ENCODE measurements at places on chromosomes 2 and 18.

DNA sequence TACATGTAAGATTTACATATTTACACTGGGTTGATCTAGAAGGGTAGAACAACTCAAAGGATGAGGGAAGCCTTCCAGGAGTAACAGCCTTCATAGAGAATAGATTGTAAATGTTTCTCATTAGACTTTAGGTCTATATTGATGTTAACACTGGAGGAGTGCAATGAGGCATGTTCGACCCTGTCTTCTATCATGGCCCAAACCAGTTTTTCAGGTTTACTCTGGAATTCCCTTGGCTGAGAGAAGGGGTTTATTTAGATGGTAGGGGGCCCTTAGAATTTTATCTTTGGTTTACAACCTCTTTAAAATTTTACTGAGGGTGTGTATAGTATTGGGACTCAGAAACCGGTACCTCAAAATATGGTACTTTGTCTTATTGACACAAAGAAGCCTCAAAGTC lies 634.9 kb upstream of the PIK3C3 start:
- DNase-seq: no peak

DNA sequence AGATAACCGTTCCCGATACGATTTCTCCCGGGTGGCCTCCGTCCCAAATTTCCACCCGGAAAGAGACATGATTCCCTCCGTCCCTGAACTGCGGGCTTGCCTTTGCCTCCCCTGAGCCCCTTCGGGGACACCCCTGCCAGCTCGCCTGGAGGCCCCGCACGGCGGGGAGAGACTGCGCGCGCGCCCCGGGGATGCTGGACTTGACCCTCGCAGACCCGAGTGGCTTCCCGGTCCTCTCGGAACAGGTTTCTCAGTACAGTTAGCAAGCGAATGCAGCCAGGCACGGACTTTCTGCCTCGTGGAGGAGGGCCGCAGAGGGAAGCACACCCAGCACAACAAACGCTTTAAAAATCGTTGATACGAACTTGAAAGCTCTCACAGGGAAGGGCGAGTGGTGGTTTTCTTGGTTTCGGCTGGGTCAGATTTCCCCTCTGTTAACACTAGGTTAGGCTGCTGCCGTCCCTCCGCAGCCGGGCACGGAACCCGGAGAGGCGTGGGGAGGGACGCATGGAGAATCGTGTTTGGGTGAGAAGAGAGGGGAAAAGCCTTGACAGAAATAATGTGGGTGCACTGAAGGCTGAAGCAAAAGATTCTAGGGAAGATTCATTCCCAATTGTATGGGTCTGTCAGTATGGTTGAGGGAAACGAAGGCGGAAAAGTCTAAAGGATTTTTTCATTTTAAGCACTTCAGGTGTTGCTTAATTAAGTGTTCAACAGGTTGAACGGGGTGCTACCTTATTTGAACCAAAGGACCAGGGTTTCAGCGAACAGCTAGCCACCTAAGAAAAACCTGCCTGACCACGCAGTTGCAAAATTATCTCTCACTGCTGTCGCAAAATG lies 916 bp downstream of the TNFRSF11A start:
- peak; percentile 58 for DNase-seq

- no peak for DNase-seq
Measured at GRCh38 chr2:224073676-224074075, 34.6 kb upstream of the SERPINE2 start.

GRCh38 chr18:40531051-40531450 lies 1424.0 kb upstream of the PIK3C3 start:
- DNase-seq: no peak

GRCh38 chr18:59142274-59142673 lies 2.6 kb downstream of the SEC11C start:
- peak; percentile 63 for DNase-seq

- no peak for DNase-seq
Measured at GRCh38 chr2:62570861-62571698, 65.1 kb upstream of the TMEM17 start.

DNA sequence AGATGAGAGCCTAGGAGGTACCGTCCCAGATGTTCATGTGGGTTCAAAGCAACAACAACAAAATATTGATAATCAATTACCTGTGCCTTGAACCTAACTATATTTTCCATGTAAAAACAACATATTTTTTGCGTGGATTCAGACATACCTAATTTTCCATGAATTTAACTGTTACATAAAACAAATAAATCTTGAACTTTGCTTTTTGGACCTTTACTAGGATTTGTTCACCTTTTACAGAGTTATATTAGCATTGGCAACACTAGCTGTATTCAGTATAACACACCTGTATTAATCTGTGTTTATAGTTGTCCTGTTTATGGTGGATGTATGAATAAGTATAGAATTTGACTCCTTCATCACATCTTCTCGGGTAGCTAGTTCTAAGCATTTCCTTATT lies 115.8 kb upstream of the STON1 start:
- no peak for DNase-seq

DNA sequence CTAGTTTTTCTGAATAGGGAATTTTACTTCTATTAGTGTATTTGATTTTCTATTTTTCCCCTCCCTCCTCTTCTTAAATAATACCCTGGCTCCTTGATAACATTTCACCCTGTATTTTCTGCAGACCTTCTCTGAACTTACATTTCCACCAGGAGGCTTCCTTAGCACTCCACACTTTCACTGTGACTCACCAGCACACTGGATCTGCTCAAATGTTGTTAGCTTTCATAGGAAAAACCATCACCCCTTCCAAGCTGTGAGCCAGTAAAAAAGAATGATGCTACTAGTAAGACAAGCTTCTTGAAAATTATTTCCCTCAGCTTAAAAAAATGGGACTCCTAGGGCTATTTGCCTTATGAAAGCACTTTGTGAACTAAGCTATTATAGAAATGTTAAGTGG lies 16.1 kb downstream of the SUPT7L start:
- DNase-seq: no peak

DNA sequence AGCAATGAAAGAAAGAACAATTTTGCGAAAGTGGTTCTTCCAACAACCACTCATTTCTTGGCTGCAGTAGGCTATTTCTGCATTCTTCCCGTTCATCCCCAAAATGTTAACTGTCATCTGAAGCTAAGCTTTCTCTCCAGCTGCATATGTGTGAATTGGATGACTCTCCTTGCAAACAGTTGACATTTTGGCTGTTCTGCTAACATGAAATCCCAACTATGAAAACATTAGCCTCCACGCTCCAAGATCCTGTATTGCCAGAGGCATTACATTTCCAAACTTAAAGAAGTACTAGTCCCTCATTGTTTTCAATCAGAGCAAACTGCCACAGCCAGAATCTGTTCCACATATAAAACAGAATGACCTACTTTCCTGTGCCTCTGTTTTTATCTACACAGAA lies 88.5 kb downstream of the TGIF1 start:
- no peak for DNase-seq

GRCh38 chr2:159091381-159091780 lies 122.9 kb downstream of the TANC1 start:
- DNase-seq: no peak

GRCh38 chr2:30472326-30472725 lies 25.3 kb downstream of the LCLAT1 start:
- no peak for DNase-seq

GRCh38 chr2:12178289-12179080 lies 432.1 kb downstream of the LPIN1 start:
- DNase-seq: no peak

DNA sequence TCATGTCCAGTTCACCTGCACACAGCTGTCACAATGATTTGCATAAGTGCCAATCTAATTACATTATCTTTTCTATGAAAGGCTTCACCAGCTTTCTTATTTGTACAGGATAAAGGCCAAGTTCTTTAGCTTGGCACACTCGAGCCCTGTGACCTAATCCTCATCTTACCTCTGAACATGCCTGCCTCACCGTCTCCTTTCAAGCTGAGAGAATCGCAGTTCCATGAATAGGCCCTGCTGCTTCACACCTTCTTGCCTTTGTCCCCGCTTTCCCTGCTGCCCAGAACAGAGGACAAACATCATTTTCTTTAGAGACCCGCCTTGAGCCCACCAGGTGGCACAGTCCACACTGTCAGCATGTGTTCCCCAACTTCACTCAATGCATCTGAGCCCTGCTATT lies 1094.7 kb downstream of the BCL11A start:
- DNase-seq: peak; percentile 80

DNA sequence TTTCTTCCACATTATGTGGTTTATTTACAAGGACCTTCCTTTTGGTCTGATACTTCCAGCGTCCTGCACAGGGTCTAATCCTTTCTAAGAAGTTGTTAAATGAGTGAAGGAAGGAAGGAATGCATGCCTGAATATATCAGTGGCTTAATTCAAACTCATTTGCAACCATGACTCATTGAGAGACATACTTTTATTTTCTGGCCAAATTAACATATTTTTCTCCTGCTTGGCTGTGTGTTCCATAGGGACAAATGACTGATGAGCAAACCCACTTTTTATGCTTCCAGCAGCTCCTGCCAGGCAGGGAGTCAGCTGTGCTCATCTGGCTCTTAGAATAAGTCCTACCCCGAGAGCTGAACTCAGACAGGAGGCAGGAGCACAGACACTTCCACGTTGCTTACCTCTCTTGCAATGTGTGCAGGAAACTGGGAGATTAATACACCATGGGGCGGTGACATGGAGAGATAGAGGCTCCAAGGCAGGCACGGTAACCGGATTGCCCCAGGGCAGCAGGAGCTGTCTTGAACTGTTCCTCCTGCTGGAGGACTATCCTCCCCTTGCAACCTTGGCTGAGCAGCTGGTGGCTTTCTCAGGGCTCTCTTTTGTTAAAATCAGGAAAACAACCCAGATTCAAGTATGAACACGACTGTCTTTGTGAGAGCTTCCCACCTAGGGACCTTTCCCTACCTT lies 667.5 kb upstream of the HS6ST1 start:
- no peak for DNase-seq

- DNase-seq: no peak
Measured at GRCh38 chr2:25286025-25286400, 55.7 kb downstream of the DNMT3A start.

GRCh38 chr18:63808125-63808524 lies 32.9 kb downstream of the SERPINB7 start:
- no peak for DNase-seq

DNA sequence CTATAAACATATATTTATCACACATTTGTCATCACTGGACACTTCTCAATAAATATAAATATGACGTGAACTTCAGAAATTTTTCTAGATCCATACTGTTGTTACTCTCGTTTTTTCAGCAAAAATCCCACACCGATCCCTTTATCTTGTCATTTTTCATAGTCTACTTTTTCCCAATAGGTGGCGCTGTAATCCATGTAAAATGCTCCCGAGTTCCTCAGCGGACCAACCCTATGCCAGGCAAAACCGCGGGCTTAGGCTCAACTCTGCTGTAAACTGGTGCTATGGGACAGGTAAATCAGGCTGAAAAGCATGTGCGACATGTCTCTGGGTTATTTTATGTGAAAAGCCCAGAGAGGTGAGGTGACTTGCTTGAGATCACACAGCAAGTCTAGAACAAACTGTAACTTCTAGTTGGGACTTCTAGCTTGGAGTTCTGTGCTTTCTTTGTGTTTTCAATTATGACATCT lies 104.0 kb downstream of the COBLL1 start:
- peak; percentile 61 for DNase-seq

GRCh38 chr2:205755923-205756322 lies 73.6 kb downstream of the NRP2 start:
- no peak for DNase-seq

DNA sequence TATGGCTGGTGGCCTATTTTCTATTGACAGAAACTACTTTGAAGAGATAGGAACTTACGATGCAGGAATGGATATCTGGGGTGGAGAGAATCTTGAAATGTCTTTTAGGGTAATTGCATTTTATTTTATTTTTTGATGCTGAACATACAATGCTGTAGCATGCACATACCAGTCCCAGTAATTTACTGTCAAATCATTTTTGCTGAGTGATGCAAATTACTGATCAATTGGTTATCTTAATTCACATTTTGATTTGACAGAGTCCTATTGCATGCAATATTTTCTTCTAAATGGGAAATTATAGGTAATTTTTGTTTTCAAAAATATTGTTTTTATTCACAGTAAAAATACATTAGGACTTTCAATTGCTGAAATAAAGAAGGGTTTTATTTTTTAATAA lies 387.3 kb downstream of the GALNT13 start:
- no peak for DNase-seq

GRCh38 chr2:172555272-172555521 lies 693 bp upstream of the PDK1 start:
- no peak for DNase-seq
